GM04504 (cell line): ENCODE measurements at places on chromosomes 11 and 22.

GRCh38 chr22:38352436-38352835 is 35.2 kb upstream of the CSNK1E start:
- no peak for DNase-seq

DNA sequence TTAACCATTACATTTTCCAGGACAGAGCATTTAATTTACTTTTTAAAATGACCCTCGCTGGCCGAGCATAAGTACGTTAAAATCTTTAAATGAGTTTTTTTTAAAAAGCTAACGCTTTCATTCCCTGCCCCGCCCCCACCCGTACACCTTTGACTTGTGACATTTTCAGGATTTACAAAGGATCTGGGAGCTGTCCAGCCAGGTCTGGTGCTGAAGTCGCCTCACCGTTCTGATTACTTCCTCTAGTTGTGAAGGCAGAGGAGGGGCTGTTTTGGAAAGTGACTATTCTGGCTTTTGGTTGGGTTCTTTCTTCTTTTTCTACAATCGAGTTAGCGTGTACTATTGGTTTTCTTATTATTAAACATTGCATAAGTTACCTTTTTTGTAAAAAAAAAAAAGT is 2.9 kb downstream of the C11orf87 start:
- DNase-seq, result no peak

- no peak for DNase-seq
Measured at GRCh38 chr11:44306052-44306917, 3.7 kb downstream of the ALX4 start.

- DNase-seq, result peak; percentile 83
Measured at GRCh38 chr11:17972987-17973386, 39.9 kb downstream of the SERGEF start.

DNA sequence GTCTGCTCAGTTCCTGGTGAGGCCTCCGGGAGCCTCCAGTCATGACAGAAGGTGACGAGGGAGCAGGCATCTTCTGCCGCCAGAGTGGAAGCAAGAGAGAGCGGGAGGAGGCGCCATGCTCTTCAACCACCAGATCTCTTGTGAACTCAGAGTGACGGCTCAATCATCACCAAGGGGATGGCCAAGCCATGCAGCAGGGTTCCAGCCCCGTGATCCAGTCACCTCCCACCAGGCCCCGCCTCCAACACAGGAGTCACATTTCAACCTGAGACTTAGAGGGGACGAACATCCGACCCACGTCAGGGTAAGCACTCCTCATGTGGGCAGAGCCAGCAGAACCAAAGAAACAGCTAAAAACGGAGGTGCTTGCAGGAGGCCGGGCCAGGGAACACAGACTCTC is 1470.5 kb downstream of the BRD1 start:
- DNase-seq, result no peak

GRCh38 chr22:41248758-41249157 is 8.0 kb upstream of the CHADL start:
- DNase-seq, result no peak
